ENCODE measurements at places on chromosomes 2 and 18.
A peak's percentile ranks its signal among the peaks of the same experiment; 100 is the strongest.

DNA sequence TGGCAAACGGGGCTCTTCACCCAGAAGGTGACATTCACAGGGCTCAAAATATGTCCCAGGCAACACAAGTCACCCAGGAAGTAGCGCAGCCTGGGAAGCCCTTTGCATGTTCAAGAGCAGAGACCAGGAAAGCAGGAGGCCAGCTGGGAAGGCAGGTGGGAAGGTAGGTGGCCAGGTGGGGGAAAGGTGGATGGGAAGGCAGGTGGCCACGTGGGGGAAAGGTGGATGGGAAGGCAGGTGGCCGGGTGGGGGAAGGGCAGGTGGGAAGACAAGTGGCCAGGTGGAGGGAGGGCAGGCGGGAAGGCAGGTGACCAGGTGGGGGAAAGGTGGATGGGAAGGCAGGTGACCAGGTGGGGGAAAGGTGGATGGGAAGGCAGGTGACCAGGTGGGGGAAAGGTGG is 102.7 kb downstream of the ZNF516 start:
- DNase-seq, result peak; percentile 49

DNA sequence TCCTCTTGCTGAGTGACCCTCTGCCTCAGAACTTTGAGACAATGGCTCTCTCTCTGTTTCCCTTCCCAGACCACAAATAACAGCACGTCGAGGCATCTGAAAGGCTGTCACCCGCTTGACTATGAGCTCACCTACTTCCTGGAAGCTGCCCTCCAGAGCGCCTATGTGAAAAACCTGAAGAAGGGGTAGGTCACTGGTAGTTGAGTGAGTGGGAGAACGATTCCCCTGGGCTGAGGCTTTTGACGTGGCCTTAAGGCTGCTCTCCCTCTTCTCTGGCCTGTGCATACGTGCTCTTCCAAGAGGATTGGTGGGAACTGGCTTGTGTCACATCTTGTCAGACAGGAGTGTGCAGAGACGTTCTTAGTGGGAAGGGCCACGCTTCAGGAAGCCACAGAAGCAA is 63.1 kb upstream of the MCFD2 start:
- no peak for DNase-seq

GRCh38 chr2:95008306-95008705 is 17.2 kb upstream of the MAL start:
- no peak for DNase-seq

- no peak for DNase-seq
These were observed 84.2 kb downstream of the SLC8A1 start for GRCh38 chr2:40367652-40368051.

GRCh38 chr2:234714711-234715110 is 217.8 kb upstream of the ARL4C start:
- peak; percentile 40 for DNase-seq

DNA sequence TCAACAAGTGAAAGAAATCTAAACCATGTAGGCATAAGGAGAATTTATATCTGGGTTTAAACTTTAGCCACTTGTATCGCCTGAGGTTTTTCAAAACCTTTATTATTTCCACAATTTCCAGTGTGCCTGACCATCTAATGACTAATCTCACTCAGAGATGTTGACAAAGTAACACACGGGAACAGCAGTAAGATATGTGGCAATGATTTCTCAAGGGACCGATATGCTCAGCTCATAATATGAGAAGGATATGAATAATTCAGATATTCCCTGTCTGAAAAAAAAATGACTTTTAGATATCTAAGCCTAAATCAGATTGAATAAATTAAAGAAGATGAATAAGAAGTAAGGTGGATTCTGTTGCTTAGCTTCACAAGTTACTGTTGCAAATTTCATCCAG is 43.5 kb downstream of the TMEM163 start:
- DNase-seq, result no peak

DNA sequence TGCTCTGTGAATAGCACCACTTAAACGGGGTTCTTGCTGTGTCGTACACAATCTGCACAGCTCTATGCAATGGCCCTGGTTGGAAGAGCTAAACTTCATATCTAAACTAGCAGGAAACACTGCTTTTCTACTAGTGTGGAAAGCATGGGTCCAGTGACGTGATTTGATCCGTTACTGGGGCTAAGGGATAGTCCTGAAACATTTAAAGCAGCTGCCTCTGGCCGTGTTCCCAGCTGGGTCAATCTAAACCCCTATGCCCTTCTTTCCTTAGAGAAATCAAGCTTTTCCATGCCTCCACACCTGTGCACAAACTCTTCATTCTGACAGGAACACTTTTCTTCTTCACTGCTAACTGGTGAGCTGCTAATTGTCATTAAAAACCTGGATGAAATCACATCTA is 5.4 kb upstream of the IGFBP5 start:
- no peak for DNase-seq

DNA sequence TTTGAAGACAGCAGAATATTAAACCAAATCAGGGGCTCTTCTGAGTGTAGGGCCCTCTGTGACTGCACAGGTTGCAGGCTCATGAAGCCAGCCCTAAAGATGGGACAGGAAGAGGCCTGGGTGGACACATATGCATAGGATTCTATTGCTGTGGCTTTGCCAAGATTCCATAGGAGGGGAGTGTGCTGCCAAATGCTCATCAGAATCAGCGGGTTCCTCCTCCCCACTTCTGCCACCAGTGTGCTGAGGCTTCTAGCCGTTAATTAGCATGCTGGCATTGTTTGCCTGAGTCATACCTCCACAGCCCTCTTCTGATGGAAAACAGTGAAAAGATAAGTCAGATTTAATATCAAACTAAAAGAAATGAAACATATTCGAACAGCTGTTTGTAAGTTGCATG is 103.9 kb upstream of the TMEFF2 start:
- no peak for DNase-seq

- no peak for DNase-seq
These were observed 29.8 kb upstream of the KDM3A start for GRCh38 chr2:86411396-86411795.

GRCh38 chr2:215613280-215613679 is 177.4 kb upstream of the FN1 start:
- no peak for DNase-seq

DNA sequence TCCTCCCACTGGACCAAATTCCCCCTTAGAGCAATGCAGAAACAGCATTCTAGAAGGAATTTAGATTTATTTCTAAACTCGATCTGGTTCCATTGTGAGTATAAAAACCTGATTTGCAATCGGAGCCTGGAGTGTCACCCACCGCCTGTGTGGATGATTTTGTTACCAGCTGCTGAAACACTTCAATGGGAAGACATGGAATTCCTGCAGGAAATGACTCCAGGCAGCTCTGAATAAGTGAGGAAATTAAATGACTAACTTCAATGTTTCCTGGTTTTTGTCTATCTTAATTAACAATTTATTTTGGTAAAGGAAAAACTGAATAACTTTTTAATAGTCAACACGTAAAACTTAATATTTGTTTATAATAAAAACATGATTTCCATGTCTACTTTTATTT is 19.3 kb downstream of the CTAGE1 start:
- DNase-seq, result no peak

- no peak for DNase-seq
These were observed 756.4 kb upstream of the ID2 start for GRCh38 chr2:7925506-7925905.

- no peak for DNase-seq
These were observed 32.5 kb upstream of the ARL5A start for GRCh38 chr2:151860613-151861146.

GRCh38 chr2:26692279-26692896 is at the start of gene KCNK3:
Gene KCNK3 (plus strand): TSS chr2:26692722. CDS start chr2:26692876, 154 bp downstream.
- no peak for DNase-seq

DNA sequence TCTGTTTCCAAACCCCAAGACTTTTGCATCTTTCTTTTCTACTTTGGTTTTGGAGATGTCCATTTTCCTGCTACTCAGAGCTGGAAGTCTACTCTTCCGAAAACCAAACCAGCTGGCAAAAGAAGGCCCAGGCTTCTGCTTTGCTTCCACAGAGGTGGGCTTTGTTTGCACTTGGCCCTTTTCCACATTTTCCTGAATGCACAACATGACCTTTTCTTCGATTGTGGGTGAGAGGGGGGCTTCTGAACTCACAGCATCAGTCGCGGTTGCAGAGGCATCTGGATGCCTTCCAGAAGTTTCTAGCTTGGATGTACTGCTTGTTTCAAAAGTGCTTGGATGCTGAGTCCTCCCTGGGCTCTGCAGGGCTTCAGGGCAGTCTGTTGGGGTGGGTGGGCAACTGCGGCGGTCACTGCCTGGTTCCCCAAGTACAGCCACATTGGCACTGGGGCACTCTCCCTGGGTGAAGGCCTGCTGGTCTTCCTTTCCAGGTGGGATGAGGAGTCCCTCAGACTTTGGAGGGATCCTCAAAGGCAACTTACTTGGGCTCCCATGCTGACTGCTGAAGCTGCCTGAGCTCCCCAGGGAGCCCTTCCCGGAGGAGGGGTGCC is 112.3 kb upstream of the LYPD1 start:
- no peak for DNase-seq

- DNase-seq, result no peak
These were observed 7.2 kb upstream of the TMEM182 start for GRCh38 chr2:102754456-102755145.

GRCh38 chr18:44507729-44508325 is 172.9 kb upstream of the SETBP1 start:
- no peak for DNase-seq

GRCh38 chr2:37361216-37361815 is 16.9 kb downstream of the QPCT start:
- DNase-seq, result no peak

DNA sequence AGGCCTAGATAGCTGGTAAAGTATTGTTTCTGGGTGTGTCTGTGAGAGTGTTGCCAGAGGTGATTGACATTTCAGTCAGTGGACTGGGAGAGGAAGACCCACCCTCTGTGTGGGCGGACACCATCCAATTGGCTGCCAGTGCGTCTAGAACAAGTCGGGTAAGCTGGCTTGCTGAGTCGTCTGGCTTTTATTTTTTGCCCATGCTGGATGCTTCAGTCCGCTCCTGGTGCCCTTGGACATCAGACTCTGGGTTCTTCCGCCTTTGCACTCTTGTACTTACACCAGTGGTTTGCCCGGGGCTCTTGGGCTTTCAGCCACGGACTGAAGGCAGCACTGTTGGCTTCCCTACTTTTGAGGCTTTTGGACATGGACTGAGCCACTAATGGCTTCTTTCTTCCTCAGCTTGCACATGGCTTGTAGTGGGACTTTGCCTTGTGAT is 24.3 kb downstream of the DIS3L2 start:
- DNase-seq, result no peak

DNA sequence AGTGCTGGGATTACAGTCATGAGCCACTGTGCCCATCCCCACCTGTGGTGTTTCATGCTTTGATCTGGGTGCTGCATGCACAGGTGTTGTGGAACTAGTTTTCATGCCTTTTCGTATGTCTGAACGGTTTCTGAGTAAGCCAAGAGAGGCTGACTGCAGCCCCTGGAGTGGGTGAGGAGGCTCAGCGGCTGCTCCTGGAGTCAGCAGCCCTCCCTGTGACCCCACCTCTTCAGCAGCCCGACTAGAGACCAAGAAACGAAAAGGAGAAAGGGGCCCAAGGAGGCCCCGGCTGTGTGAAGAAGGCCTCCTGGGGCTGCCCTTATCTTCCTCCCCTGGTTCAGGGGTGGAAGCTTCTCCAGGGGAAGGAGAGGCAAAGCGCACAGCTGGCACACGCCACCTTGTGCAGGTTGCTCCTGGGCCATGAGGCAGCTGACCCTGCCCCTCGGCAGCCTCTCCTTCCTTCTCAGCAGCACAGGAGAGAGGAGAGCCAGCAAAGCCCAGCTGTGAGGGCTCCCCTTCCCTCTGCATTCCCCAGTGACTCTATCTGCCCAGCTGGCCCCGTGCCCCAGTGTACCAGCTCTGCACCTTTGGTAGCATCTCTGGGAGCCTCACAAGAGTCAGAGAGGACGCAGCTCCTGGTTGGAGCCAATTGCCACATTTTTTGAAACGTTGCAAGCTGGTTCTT is 182.5 kb upstream of the HS6ST1 start:
- peak; percentile 36 for DNase-seq

DNA sequence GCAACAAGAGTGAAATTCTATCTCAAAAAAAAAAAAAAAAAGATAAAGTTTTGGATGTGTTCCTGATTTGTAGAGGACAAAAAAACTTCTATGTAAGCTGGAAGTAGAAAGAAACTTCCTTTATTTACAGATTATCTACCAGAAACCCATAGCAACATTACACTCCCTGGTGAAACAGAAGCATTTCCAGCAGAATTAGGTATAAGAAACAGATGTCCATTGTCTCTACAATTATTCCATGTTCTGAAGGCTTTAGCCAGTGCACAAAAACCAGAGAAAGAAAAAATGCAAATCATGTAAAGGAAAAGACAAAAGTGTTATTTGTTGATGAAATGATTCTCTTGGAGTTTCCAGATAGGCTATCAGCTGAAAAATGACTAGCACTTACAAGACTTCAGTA is 4.9 kb downstream of the TUBB6 start:
- no peak for DNase-seq

GRCh38 chr2:227870710-227871374 is 589 bp upstream of the DAW1 start:
- DNase-seq, result no peak

- no peak for DNase-seq
These were observed 350.3 kb upstream of the HS6ST1 start for GRCh38 chr2:128668946-128669345.

GRCh38 chr2:30862054-30862651 is 54.9 kb upstream of the CAPN13 start:
- no peak for DNase-seq

DNA sequence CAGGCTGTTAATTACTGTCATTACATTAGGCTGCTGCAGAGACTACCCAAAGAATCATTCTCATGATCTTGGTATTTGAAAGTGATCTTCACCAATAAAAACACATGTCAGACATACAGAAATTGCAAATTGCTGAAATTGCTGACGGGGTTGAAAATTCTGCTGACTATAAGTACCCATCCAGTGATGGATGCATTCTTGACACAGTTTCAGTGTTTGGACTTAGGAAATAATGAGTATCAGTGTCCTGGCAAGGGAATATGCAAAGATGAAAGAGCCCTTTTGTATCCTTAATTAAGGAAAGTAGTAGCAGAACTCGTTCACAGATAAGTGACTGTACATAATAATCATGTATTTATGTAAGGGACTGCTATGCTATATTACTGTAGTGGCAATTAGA is 221.1 kb upstream of the ATP5MC3 start:
- no peak for DNase-seq

DNA sequence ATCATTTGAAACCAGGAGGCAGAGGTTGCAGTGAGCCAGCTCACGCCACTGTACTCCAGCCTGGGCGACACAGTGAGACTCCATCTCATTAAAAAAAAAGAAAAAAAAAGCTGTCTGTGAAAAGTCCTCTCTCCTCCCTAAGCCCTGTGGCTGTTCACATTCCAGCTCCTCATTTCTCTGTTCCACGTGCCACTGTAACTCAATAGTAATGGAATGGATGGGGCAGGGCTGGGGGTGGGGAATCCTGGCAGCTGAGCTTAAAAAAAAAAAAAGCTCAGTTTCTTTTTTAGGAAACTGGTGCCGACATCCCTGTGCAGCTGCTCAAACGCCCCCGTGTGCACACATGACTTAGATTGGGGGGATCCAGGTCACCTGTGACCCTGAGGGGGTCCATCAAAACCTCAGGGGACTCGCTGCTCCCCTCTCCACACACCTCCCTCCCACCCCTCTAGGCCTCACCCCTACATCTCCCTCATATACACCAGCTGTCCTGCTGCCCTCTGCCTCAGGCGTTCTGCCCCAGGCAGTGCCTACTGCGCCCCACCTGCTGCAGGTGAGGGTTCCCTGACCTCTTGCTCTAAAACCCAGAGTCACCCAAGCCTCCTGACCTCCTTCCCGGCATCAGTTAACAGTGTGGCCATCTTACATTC is 255.4 kb downstream of the AGAP1 start:
- no peak for DNase-seq

Data from suprapubic skin (tissue), 4 donors.